ENCODE measurements at places on chromosomes 1 and 21.

DNA sequence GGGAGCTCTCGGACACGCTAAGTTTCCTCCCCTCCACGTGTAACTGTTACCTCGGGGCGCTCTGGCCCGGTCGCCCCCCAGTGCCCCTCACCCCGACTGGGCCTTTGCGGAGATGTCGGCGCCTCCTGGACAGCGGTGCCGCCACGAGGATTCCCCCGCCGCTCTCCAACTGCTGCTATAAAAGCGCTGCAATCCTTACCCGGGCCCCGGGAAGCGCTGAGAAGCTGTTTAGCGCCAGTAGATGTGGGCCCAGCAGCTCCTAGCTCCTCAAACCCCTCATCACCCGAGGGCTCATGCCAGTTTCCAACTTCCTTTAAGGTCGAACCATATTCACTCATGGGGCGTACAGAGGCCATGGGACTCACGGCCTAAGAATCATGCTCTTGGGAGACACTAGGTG, 361 bp upstream of the LMX1A start:
- DNase-seq, result no peak

GRCh38 chr1:17075470-17076255, 21.8 kb upstream of the SDHB start:
- no peak for DNase-seq

- DNase-seq, result no peak
These were observed 119.0 kb downstream of the ROR1 start for GRCh38 chr1:63892632-63893395.

- DNase-seq, result no peak
These were observed 31.5 kb upstream of the DNASE2B start for GRCh38 chr1:84366786-84367185.

- DNase-seq, result no peak
These were observed 21.7 kb downstream of the LRRC71 start for GRCh38 chr1:156942176-156942575.

DNA sequence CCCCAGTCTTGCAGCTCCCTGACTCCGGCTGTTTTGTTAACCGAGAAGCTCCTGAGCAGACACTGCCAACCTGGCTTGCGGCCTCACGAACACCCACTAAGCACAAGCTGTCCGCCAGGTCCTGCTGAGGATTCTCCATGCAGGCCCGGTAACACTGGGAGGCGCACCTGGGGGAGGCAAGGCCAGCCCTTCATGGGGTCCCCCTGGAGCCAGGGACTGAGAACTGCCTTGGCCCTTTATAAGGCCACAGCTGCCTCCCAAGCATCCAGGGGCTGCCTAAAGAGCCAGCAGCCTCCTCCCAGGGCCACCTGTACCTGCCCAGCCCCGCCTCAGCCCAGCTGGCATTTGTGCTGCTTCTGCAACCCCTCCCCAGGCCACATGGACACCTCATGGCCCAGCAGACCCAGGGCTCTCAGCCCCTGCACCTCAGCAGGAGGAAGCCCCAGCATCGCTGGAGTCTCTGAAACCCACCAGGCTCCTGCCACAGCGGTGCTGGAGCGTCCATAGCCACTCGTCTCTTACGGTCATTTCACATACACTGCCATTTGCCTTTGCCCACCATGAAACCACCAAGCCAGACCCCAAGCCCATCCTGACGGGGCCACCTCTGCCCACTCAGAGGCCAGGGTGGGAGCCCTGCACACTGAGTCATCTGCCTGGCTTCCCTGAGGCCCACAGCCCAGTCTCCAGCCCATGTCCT, 82.5 kb downstream of the NPHP4 start:
- no peak for DNase-seq

- DNase-seq, result no peak
These were observed 97.7 kb upstream of the JUN start for GRCh38 chr1:58881471-58881994.

- DNase-seq, result no peak
These were observed 15.2 kb upstream of the HMCN1 start for GRCh38 chr1:185719021-185719420.

GRCh38 chr1:29823561-29823960, 587.2 kb downstream of the PTPRU start:
- DNase-seq, result no peak

DNA sequence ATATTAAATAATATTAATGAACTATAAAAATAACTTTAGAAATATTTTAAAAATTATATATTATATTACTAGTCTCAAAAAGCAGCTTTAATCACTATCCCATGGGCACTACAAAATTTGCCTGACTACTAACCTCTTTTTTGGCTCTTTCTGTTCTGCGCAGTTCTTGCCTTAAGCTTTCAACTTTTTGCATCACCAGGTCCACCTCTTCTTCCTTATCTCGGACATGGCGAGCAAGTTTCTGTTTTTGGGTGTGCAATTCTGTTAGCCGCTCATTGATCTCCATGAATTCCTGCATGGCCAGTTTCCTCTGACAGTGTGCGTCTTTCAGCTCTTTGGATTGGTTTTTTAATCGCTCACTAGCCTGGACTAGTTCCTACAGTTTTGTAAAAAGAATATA, 172.4 kb downstream of the COQ8A start:
- no peak for DNase-seq

GRCh38 chr1:111085676-111086075, 54.2 kb downstream of the DRAM2 start:
- DNase-seq, result no peak

Measured in cortex of kidney (tissue), 1 donor.